ENCODE measurements at places on chromosomes 12 and 14. TPM values are rescaled to one million over a fixed set of nuclear protein-coding genes. Genes with fewer than 3 reads are reported as not detected.

The GSC gene
- not detected for total RNA-seq

The NFE2 gene
- total RNA-seq = not detected

The TMEM132C gene
- not detected for total RNA-seq

The SLC15A4 gene
- 30.0 TPM for total RNA-seq

The PSMB5 gene
- 216 TPM for total RNA-seq

The GLT8D2 gene
- 4.8 TPM for total RNA-seq

The TMCC3 gene
- 4.8 TPM for total RNA-seq

The MIP gene
- 0.26 TPM for total RNA-seq

The ZBTB1 gene
- total RNA-seq = 40.8 TPM

DNA sequence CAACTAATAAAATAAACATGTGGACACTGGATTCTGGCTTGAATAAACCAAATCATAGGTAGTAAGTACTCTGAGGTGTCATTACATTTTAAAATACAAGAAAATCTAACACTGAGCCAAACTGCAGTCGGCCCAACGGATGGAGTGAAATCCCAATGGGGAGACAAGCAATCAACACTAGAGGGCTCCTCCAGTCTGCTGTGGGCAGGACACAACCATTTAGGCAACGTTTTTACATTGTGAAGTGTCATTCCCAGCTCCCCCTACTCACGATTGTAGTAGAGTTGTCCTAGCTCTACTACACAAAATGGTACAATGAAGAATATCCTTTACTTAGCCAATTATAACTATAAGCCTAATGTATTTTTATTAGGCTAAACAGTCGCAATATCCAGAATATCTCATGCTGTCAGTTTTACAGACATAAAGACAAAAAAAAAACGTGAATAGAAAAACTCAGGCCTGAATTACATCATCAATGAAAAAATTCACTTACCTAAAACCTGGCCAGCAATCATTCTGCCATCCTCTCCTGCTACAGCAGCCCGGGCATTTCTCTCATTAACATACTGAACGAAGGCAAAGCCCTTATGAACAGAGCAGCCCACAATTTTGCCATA lies 35.7 kb downstream of the HNRNPC start:
- DNase-seq = peak; percentile 10

DNA sequence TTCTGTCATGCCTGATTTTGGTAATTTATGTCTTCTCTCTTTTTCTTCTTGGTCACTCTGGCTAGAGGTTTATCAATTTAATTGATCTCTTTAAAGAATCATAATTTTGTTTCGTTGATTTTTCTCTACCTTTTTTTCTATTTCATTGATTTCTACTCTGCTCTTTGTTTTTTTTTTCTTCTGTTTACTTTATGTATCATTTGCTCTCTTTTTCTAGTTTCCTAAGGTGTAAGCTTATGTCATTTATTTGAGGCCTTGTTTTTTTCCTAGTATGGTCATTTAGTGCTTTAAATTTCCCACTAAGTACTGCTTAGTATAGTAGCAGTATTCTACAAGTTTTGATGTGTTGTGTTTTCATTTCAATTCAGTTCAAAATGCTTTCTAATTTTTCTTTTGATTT lies 89.6 kb downstream of the BRMS1L start:
- no peak for DNase-seq

GRCh38 chr12:94710933-94711332 lies 60.6 kb upstream of the TMCC3 start:
- peak; percentile 60 for DNase-seq

GRCh38 chr14:24164518-24164991 lies 3.5 kb downstream of the IRF9 start:
- DNase-seq = no peak

DNA sequence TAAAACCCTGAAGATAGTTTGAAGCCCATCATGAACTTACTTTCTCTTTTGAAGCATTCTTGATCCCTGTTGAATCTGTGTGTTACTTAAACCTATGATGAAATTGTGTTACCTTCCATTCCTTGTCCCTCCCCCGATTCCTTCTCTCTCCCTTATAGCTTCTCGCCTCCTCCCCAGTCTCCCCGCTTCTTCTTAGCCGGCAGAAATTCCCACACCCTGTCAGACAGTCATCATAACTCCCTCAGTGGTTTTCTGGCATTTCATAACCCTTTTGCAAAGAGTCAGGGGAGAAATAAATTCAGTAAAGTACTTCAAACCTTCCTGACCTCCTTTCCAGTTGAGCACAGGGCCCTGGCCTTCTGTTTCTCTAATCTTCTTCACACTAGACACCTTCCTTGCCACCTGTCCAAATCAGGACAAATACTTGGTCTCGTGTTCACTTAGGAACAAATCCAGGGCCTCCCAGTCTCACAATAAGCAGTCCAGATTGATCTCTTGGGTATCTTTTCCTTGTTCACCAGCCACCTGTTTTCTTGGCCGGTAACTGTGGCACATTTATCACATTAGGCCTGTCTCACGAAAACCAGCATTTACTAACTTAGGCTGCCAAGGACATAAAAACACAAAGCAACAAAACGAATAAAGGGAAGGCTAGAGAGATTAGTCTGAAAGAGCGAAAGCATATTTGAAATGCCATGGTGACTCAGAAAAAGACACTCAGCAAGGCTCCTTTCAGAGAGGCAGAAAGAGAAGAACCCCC lies 355.9 kb downstream of the TMTC2 start:
- DNase-seq = no peak

GRCh38 chr12:58745348-58746125 lies 174.8 kb downstream of the LRIG3 start:
- no peak for DNase-seq

GRCh38 chr12:123151457-123152454 lies 866 bp upstream of the PITPNM2 start:
- DNase-seq = no peak

- DNase-seq = peak; percentile 12
These were observed 543 bp upstream of the GLIPR1 start for GRCh38 chr12:75479963-75480461.

DNA sequence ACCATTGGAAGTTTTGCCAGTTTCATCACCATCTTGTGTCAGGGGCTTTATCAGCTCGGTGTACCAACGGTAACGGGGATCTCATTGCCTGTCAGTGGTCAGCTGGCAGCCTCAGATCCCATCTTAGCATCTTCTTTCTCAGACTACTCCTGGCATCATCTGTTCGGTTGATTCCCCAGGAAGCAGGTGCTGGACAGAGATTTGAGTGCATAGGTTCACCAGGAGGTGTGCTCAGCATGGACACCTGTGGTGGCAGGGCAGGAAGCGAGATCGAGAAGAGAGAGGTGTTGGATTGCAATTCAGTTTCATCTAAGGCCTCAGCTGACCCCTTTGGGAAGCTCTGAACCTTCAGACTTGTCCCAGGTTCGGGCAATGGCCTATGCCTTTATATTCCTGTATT lies 76.0 kb downstream of the C12orf75 start:
- no peak for DNase-seq

GRCh38 chr14:33369041-33369440 lies 430.4 kb downstream of the NPAS3 start:
- no peak for DNase-seq

DNA sequence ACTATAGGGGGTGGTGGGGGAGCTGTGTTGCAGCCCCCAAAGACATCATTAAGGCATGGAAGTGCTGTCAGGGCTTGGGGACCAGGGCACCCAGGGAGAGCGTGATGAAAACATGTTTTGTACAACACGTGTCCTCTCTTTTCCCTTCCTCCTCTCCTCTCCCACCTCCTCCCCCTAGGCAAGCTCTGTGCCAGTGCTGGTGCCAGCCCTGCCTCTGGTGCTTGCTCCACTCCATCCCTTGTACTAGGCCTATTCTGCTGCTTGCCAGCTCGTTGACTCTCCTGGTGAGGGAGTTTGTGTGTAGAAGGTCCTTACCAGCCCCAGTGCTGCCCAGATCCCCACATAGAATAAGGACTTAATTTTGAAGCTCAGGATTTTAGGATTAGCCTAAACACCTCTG lies 3.2 kb upstream of the RARG start:
- DNase-seq = no peak

GRCh38 chr14:66600416-66600815 lies 92.5 kb downstream of the GPHN start:
- no peak for DNase-seq
